ENCODE measurements at places on chromosomes 4 and X.
A peak's percentile ranks its signal among the peaks of the same experiment; 100 is the strongest.

- DNase-seq: peak; percentile 11
These were observed 123.7 kb downstream of the STOX2 start for GRCh38 chr4:184028561-184029374.

GRCh38 chr4:82733636-82734035 is 65.0 kb downstream of the SCD5 start:
- peak; percentile 55 for DNase-seq

GRCh38 chr4:165606465-165607205 is 227.8 kb downstream of the CPE start:
- no peak for DNase-seq

GRCh38 chr4:88452912-88453311 is 4.0 kb upstream of the HERC5 start:
- DNase-seq: no peak

GRCh38 chr4:159360549-159360948 is 257.7 kb downstream of the RAPGEF2 start:
- DNase-seq: peak; percentile 90

- DNase-seq: no peak
These were observed 95.6 kb upstream of the PRR32 start for GRCh38 chrX:126723881-126724280.

DNA sequence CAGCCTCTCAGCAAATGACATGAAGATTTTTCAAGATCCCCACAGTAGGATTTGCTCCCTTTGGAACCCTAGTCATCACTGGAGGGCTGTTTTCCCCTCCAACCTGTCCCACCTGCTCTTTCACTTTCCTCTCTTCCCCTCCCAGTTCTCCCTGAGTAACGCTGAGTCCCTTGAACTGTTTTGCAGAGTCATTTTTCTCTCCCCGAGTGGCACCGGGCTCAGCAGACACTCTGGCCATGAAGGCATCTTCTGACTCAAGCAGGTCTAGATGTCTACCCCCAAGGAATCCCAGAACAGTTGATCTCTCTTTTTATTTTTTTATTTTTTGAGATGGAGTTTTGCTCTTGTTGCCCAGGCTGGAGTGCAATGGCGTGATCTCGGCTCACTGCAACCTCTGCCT is 52.2 kb downstream of the HTRA3 start:
- DNase-seq: no peak

GRCh38 chr4:149676076-149676475 is 139.6 kb downstream of the IQCM start:
- no peak for DNase-seq

DNA sequence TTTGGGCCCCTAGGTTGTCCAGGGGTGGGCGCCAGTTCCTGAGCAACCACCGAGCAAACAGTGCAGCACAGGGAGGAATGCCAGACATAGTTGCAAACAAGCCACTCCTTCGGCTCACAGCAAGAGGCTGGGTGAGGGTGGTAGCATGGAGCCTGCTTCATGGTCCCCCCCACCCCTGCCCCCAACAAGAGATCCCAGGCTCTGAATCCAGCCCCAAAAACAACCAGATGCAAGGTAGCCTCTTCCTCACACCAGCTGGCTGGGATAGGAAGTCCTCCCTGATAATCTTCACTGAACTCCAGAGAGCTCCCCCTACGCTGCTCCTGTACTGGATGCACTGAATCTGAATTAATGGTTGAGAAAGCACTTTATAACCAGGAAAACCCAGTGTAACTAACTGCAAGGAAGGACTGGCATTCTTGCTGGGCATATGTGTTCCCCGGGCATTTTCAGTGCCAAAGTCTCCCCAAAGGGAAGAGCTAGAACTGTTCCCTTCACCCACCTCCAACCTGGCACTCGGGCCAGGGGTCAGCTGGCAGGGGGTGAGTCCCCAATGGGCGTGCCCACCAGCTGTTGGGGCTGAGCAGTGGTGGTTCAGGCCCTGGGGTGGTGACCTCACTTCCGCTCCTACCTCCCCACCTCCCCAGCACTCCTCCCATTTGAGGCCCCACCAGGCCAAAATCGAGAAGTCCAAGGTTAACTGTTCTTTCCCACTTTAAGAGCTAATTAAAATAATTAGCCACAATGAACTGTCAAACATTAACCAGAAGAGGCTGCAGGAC is 1.5 kb downstream of the ELF4 start:
- no peak for DNase-seq

- peak; percentile 47 for DNase-seq
These were observed 102.6 kb downstream of the PDE5A start for GRCh38 chr4:119525771-119526712.

DNA sequence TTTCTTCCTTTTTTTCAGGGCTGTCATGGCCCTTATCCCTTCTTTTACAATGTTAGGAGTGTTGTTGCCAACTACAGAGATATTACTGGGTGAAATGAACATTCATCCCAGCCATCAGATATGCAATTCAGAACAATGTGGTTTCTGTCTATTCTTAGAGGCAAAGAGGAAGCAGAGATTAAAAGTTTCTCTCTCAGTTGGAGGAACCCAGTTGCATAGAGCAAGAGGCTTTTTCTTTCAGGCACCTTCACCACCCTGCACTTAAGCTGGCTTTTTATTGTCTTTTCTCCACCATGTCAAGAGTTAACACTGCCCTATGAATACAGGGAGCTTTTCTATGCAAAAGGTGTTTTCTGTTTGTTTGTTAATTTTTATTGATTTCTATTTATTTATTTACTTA is 1559.6 kb upstream of the IGFBP7 start:
- DNase-seq: no peak

DNA sequence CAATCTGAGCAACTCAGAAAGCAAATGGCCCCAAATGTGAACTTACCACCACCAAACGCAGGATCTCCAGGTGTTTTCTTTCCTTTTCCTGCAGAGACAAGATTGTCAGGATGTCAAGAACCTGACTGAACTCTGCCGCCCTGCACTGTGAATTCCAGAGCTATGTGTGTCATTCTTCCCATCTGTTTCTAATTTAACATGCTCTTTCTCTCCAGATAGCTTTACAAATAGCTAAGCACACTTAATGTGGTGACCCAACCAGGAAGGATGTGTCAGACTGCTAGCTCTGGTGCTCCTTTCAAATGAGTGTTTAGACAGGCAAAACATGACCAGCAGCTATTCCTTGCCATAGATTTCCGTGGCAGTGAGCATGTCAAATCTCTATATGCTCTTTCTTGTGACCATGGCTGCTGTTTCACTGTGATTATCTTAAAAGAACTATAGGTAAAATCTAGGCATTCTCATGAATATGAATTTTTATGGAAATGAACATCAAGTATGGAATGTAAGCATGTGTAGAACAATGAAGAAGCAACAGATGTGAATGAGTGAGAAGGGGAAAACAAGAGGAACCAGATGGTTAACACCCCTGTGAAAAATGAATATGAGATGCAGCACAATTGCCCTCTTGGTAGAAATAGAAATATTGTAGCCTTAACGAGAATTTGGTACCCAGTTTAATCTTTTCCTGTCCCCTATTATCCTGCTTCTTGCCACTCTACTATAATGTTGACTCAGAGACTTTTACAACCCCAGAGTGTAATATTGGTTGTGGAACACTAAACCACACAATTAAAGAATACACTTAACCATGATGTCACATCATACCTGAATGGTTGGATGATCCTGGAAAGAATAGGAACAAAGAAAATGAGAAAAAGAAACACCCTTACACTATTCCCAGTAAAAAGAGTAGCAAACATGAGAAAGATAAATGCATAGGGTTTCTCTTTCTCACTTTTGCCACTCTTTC is 247.8 kb upstream of the DKK2 start:
- peak; percentile 98 for DNase-seq

GRCh38 chr4:20624793-20625374 is 75.4 kb upstream of the PACRGL start:
- peak; percentile 28 for DNase-seq

GRCh38 chrX:2321411-2321810 is 179.4 kb downstream of the DHRSX start:
- no peak for DNase-seq

DNA sequence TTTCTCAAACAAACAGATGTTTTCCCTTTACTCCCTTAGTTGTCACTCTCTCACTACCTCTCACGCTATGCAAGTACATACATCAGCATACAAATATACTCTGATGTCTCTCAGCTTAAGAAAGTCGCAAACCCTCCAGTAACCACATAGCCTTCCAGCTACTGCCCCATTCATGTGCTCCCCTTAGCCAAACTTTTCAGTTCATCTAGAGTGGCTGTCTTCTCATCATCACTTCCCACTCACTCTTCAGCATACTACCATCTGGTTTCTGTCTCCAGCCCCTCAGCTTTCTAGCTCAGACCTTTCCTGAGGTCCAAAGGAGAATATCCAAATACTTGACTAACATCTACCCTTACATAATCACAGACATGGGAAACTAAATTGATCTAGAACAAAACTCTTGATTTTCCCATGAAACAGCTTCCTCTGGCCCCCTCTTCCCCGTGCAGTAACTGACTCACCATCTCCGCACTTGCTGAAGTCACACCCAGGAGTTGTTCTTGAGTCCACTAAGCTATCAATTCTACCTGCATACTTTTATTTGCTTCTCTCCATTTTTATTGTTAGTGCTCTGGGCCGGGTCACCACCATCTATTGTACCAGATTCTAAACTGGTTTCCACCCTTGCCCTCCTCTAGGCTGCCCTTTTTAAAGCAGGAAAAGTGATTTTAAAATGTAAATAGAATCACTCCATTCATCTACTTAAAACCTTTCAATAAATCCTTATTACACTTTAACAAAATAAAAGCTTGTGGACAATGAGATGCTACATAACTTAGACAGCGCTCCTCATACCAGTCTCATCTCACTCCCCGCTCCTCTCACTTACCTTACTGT is 57.2 kb downstream of the CASP6 start:
- DNase-seq: no peak
